NCI-H1436 (cell line): ENCODE measurements at places on chromosomes 2 and 18.

DNA sequence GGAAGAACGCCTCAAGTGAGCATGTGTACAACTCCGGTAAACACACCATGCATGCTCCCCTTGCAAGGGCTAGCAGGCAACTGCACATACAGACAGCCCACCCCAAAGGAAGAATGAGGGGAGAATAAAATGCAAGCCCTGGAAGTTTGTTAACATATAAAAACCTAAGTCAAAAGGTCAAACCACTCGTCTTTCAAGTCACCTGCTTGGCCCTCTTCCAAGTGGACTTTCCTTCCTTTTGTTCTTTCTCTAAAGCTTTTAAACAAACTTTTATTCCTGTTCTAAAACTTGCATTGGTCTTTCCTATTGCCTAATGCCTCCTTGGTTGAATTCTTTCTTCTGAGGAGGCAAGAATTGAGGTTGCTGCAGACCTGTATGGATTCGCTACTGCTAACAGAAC is 5.2 kb upstream of the RPIA start:
- no peak for DNase-seq

DNA sequence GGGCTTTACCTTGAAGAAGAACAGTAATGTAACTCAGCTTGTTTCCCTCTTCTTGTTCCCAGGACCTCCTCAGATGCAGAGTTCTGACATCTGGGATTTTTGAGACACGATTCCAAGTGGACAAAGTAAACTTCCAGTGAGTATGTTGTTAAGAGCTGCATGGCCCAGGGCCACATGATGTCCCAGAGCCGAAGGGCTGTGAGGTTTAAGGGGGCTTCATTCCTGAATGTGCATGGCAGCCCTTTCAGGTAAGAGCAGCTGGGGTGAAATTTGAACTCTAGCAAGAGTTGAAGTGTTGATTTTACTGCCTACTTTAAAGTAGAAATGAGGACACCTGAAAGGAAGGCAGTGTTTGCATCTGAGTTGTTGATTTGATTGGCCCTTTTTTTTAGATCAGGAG is 13.3 kb downstream of the CHMP1B start:
- DNase-seq: no peak

GRCh38 chr2:190181123-190181669 is 118.7 kb upstream of the MSTN start:
- DNase-seq: no peak

- DNase-seq: no peak
These were observed 53.3 kb downstream of the RNF144A start for GRCh38 chr2:6970551-6970950.

DNA sequence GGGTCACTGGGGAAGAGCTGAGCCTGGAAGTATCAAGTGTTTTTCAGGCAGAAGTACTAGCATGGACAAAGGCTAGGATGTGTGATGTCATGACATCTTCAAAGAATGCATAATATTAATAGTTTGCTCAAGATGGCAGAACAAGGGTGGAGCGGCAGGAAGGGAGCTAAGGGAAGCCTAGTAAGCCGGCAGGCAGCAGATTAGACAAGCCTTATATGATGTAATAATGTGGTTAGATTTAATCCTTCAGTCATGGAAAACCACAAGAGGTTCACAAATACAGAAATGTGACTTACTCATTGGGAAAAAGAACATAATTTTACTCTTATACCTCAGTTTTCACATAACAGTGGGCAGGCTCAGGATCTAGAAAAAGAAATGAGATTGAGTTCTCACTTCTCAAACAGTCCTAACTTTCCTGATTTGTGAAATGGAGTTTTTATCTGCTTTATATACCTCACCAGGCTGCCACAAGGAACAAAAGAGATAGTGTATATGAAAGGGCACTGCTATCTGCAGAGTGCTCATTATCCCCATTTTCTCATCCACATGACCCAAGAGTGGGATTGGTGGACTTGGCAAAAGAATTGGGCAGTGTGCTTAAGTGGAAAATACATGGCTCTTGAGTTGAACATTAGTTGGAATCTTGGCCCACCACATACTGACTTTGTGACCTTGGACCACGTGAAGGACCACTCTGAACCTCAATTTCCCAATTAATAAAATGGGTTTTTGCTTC is 89.1 kb upstream of the LHCGR start:
- no peak for DNase-seq

- no peak for DNase-seq
These were observed 37.3 kb upstream of the XPO1 start for GRCh38 chr2:61575447-61575859.

DNA sequence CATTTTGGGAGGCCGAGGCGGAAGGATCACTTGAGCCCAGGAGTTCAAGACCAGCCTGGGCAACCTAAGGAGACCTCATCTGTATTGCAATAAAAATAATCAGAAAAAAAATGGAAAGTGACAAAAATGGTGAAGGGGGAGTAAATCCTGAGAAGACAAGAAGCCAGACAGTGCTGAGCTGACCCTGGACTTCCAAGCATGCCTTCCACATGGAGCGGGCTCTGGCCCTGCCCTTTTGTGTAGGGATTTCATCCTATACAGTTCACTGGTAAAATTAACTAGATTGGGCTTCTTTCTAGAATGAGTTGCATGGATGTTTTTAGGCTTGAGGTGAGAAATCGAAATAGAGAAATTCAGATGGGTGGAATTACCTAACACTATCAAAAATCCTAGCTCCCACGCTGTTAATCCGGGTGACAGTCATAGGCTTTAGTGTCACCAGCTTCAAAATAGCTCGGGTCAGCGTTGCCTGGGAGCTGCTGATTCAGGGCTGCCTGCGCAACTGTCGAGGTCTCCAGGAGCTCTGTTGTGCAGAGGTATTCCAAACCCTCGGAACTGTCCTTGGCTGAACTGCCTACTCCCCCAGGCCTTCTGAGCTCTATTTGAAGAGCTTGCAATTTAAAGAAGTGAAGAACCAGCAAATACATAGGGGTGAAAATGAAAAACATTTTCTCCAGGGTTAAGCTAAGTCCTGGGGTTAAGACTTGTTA is 21.5 kb upstream of the ZNF532 start:
- DNase-seq: no peak

GRCh38 chr2:207151048-207151447 is 14.7 kb downstream of the KLF7 start:
- DNase-seq: no peak

DNA sequence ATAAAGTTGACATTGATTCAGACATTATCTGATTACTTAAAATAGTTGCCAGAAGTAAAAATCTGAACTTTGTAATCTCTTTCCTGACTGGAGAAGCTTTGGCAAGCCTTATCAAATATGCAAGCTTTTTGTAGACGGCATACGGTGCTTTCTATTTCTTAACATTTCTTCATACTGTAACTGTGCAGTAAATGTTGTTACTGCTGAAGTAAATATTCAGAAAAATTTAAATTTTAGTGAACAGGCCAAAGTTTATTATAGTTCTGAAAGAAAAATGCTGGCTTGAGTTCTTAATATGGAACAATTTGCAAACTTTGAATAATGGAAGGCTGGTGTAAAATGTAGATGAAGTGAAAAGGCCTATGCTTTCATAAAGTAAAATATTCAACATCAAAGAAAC is 1.8 kb downstream of the TTN start:
- no peak for DNase-seq

GRCh38 chr2:132426656-132427055 is 10.1 kb downstream of the GPR39 start:
- DNase-seq: no peak

DNA sequence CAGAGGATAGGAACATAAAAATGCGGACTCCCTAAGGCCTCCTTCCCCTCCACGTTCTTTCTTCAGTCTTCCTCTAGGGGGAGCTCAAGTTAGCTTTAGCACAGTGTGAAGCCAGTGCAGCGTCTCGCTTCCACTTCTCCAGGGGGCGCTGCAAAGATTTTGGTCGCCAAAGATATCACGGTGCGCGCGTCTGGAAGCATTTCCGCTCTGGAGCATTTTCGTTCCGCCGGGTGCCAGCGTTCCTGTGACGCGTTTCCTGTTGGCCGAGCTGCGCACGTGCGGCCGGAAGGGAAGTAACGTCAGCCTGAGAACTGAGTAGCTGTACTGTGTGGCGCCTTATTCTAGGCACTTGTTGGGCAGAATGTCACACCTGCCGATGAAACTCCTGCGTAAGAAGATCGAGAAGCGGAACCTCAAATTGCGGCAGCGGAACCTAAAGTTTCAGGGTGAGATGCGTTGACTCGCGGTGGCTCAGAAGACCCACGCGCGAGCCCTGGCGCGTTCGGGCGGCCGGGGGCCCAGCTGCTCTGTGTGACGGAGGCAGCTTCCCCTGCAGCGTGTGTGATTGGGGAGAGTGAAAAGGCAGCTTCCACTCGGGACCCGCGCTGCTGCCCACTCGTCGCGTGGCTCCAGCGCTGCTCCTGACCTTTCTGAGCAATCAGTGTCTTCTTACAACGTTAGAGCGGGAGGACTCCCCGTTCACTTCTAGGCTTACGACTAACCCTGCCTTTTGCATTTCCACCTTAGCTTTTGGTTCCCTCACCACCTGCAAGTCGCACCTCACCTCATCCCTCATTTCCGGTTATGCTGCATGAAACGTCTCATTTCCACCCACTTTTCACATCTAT is at the start of gene DDX18:
DDX18 (plus strand) TSS at position 275 of the 848 bp plus-strand sequence; CDS start at position 362, 87 bp downstream.
- peak; percentile 98 for DNase-seq

GRCh38 chr2:195552581-195552980 is 104.4 kb upstream of the SLC39A10 start:
- no peak for DNase-seq

- DNase-seq: no peak
These were observed 12.1 kb upstream of the COPS8 start for GRCh38 chr2:237073552-237073951.

GRCh38 chr2:64945973-64946768 is 43.0 kb upstream of the SLC1A4 start:
- DNase-seq: no peak

DNA sequence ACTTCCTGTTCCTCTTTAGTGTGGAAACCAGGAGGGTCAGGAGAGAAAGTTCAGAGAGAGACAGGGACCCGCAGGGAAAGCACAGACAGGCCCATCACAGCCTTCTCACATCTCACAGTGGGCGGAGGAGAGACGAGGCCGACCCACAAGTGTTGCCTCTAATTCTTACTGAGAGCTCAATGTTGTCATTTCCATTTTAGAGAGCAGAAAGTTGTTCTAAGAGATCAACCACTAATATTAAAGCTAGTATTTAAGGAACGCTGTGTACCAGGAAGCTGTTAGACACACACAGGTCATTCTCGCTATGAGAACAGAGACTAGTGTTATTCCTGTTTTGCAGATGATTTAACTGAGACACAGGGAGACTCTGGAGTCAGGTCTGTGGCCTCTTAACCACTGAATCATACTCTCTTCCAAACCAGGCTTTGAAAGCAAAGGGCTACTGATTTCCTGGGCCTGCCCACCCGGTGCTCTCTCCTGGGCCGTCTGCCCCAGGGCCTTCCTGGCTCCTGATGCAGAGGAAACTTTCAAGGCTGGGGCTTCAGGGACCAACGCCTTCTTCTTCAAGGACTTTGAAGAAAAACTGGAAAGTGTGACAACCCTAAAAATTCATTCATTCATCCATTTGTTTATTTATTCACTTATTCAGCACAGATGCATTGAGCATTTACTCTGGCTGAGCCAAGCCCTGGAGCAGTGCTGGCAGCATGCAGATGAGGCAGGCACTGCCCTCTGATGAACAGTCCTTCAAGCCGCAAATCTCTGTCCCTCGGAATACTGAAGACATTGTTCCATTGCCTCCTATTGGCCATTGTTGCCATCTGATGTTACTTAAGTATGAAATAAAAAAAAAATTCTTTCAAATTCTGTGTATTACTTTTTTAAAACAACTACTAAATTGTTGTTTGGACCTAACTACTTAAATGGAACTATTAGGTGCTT is 37.2 kb upstream of the BIN1 start:
- DNase-seq: no peak

- DNase-seq: no peak
These were observed 90.8 kb downstream of the CCBE1 start for GRCh38 chr18:59606193-59607077.

- no peak for DNase-seq
These were observed 48.4 kb upstream of the TMEM17 start for GRCh38 chr2:62554440-62554839.

DNA sequence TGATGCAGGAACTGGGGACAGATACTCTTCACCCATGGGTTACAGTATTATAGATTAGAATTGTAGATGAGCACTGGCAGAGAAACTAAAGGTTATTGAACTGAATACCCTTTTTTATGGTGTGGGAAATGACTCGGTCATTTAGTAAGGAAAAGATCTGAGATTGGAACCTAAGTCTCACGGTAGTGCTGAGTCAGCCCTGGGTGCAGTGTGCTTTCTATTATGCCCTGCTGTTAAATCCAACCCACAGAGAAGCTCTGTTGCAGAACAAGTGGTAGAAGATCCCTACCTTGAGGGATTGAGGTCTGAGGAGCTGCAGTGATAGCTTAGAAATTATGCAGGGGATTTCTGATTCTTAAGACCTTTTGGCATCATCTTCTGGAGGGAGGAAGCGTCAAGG is 12.7 kb downstream of the CCT7 start:
- DNase-seq: no peak

GRCh38 chr2:157053876-157054275 is 203.6 kb upstream of the GALNT5 start:
- no peak for DNase-seq

- no peak for DNase-seq
These were observed 468.3 kb upstream of the GYPC start for GRCh38 chr2:126187668-126188067.

- DNase-seq: no peak
These were observed 237.0 kb downstream of the ZNF407 start for GRCh38 chr18:74834424-74835309.

DNA sequence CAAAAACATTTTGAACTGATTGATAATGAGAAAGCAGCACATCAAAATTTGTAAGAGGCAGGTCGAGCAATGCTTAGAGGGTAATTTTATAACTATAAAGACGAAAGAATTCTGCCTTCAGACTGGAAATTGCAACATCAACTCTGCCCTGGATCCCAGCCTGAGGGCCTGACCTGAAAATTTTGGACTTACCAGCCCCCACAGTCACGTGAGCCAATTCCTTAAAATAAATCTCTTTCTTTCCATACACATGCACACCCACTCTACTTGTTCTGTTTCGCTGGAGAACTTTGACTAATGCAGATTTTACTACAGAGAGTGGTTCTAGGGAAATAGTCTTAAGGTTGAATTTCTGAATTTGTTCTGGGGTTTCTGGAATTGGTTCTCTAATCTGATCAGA is 14.6 kb upstream of the ACOXL start:
- DNase-seq: no peak

- no peak for DNase-seq
These were observed 422.2 kb downstream of the SETBP1 start for GRCh38 chr18:45102863-45103262.
